ENCODE measurements at places on chromosomes 11 and 22.

DNA sequence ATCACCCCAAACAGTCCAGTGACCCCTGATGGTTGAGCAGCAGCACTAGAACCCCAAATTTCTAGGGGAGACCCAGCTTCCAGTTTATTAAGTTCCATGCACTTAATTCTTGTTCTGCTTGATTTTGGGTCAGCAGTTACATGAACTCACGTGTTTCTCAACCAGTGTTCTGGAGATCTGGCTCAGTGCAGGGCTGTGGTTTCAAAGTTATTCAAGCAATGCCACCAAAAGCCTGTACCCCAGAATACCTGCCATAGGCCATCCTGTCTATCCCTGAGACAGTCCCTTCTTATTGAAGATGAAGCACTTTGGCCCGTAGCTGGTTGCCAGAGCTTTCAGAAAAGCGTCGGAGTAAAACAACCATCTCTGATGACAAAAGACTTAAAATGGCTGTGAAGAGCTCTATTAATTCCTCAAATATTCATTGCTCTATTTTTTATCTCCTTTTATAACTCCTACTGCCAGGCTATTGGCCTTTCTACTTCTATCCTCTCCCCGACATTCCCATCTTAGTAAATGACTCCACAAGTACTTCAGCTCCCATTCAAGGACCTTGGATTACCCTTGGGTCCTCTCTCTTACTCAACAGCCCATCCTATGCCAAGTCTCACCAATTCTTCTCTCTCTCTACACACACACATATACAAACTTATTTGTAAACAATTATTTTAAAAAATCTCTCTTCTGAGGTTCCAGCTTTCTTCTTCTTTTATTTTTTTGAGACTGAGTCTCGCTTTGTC is 18.0 kb upstream of the VPREB1 start:
- no peak for DNase-seq

GRCh38 chr11:112000703-112001102 is 24.5 kb upstream of the DLAT start:
- DNase-seq: no peak

DNA sequence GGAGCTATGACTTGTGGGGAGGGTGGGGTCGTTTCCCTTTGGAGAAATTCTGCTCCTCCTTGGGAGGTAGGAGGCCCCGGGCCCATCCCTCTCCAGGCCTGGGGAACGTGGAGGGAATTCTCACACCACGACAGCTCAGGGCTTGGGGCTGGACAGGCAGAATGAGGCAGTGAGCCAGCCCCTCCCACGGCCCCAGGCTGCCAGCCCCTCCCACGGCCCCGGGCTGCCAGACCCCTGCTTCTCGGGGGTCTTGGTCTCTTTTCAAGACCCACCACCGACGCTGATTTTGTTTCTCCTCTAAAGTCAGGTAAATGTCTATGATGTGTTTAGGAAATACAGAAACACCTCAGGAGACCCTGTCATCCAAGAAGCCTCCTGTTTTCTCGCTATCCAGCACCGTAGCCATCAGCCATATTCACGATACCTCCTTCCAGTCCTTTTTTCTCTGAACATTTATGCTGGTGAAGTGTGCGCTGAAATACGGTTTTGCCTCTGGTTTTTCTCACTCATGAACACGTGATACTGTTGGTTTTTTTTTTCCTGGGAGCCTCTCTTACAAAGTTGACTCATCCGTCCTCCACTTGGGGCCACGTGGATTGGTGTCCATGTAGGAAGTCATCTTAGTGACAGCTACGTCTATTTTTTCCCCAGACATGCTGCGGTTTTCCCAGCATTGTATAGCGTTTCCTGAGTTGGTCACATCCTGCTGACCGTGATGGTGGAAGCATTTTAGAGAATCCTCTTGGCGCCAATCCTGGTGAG is 1219.6 kb downstream of the BRD1 start:
- no peak for DNase-seq

- no peak for DNase-seq
Observed at GRCh38 chr11:65184146-65184545, 2.4 kb downstream of the CAPN1 start.

- no peak for DNase-seq
Observed at GRCh38 chr11:93041682-93042081, 72.2 kb downstream of the MTNR1B start.

GRCh38 chr22:36884349-36885158 is 23.7 kb downstream of the NCF4 start:
- DNase-seq: no peak
